ENCODE measurements at places on chromosomes 1 and 21. TPM values are rescaled to one million over a fixed set of nuclear protein-coding genes. Genes with fewer than 3 reads are reported as not detected.
A peak's percentile ranks its signal among the peaks of the same experiment; 100 is the strongest.

The TMPRSS2 gene
- total RNA-seq, result not detected

The KRTAP12-4 gene
- not detected for total RNA-seq

DNA sequence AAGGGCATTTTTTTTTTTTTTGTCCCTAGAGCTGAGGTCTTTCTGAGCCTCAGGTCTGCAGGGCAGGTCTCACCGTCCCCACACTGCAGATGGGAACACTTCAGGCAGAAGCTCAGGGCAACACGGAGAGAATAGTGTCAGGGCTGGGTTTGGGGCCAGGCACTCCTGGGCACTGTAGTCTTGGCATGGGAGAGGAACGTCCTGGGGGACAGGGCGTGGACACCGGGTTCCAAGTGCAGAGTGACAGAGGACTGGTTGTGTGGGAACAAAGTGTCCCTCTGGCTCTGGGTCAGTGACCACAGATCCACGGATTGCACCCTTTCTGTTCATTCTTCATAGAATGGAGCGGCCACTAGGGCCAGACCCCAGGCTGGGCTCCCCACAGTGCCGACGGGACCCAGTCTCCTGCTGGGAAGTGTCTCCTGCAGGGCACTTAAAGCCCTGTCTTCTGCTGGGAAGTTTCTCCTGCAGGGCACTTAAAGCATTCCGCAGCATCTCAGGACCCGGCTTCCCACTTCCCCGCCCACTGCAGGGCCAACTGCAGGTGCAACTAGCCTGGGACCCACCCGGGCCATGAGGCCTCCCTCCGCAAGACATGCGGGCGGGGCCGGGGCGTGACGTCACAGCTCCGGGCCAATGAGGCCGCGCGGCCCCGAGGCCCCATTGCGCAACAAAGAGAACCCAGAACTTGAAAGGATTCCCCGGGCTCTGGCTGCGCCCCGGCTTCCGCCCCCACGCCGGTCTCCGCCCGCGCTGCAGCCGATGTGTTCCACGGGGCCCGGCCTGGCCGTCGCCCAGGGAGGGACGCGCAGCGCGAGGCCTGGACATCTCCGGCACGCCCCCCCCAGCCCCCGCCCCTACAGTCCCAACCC is 1.2 kb downstream of the GPR153 start:
- no peak overlapping the region for H3K27ac ChIP-seq
- H3K36me3 ChIP-seq, result no peaks in the 10 kb centered on the region
- H3K27me3 ChIP-seq, result peaks cover 51% of the 10 kb centered on the region
- peak; percentile 59 for DNase-seq
- H3K4me3 ChIP-seq, result peak overlapping the region; percentile 52

- H3K4me1 ChIP-seq, result peaks cover 15% of the 10 kb centered on the region
- no peak for DNase-seq
- no peaks in the 10 kb centered on the region for H3K27me3 ChIP-seq
- no peak overlapping the region for H3K27ac ChIP-seq
Observed at GRCh38 chr1:212037900-212038299, 2.4 kb downstream of the DTL start.

DNA sequence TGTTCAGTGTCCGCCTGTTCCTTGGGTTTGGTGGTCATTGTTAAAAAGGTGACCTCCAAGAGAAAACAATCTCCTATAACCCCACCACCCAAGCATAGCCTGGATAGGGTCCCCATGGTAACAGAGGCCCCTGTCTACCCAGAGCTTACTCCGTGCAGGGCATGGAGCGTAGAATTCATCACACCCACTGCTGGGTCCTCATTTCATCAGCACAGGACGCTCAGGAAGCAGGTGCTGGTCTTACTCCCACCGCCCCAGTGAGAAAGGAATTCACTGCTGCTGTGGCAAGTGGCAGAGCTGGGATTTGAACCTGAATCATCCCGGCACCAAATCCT is 37.0 kb downstream of the ARHGEF10L start:
- H3K4me1 ChIP-seq, result peaks cover 8% of the 10 kb centered on the region
- DNase-seq, result no peak
- no peak overlapping the region for H3K27ac ChIP-seq
- H3K4me3 ChIP-seq, result no peak overlapping the region
- H3K27me3 ChIP-seq, result no peaks in the 10 kb centered on the region
- H3K36me3 ChIP-seq, result no peaks in the 10 kb centered on the region

- no peaks in the 10 kb centered on the region for H3K27me3 ChIP-seq
- no peaks in the 10 kb centered on the region for H3K36me3 ChIP-seq
- no peak overlapping the region for H3K27ac ChIP-seq
- DNase-seq, result no peak
- peaks cover 6% of the 10 kb centered on the region for H3K4me1 ChIP-seq
Observed at GRCh38 chr1:234262007-234262753, 111.1 kb upstream of the COA6 start.

The SV2A gene
- total RNA-seq, result 0.33 TPM

All from gastrocnemius medialis (tissue), 4 donors.